ENCODE measurements at places on chromosomes 3 and 15.

DNA sequence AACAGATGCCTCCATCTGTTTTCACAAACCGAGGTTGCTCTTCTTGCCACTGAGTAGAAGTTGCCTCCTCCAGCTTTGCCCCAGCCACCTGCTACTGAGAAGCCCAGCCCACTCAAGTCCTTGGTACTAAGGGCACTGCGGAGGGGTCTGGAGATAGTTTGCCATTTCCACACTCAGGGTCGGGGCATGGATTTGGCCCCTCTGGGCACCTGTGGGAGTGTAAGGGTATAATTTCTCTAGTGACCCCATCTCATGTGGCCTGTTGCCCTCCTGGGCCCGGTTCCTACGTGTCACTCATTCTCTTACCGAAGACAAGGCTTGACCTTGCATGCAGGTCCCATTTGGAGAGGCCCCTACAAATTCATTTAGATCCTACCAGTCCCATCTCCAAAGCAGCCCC lies 79.0 kb downstream of the THSD4 start:
- DNase-seq, result no peak

- DNase-seq, result peak; percentile 61
Observed at GRCh38 chr15:32641517-32642059, at the start of gene SCG5. SCG5 (plus strand) TSS chr15:32641710; CDS start chr15:32643593, 1,883 bp downstream.

GRCh38 chr3:155714295-155714718 lies 30.6 kb downstream of the PLCH1 start:
- DNase-seq, result no peak

- DNase-seq, result no peak
Observed at GRCh38 chr3:186609247-186609868, 3.5 kb upstream of the AHSG start.

- DNase-seq, result no peak
Observed at GRCh38 chr3:183558495-183558894, 3.0 kb upstream of the KLHL6 start.

- no peak for DNase-seq
Observed at GRCh38 chr3:42300013-42300412, 34.0 kb upstream of the CCK start.
